ENCODE measurements at places on chromosomes 3 and 15. TPM values are rescaled to one million over a fixed set of nuclear protein-coding genes. Genes with fewer than 3 reads are reported as not detected.

Gene THRB
- total RNA-seq: 0.22 TPM

Gene GOLGA8M
- total RNA-seq: not detected

Gene KCNAB1
- not detected for total RNA-seq

Gene SGO1
- total RNA-seq: 31.7 TPM

Gene TM4SF18
- 0.37 TPM for total RNA-seq

Gene ISLR
- total RNA-seq: 0.74 TPM

Gene FAH
- total RNA-seq: 5.3 TPM

Gene EPHB1
- total RNA-seq: 0.61 TPM

Gene PLSCR2
- not detected for total RNA-seq

Gene ASB14
- total RNA-seq: not detected

Gene GOLGA6D
- 0.13 TPM for total RNA-seq

Gene COX17
- 49.7 TPM for total RNA-seq

Gene BHLHE40
- 3.5 TPM for total RNA-seq

Gene KBTBD8
- 1.7 TPM for total RNA-seq

Gene CD96
- not detected for total RNA-seq

Gene NAALADL2
- 0.50 TPM for total RNA-seq

Gene GADL1
- total RNA-seq: 17.3 TPM

Gene ZFAND6
- 42.8 TPM for total RNA-seq

Gene RARB
- 0.44 TPM for total RNA-seq

Gene RETNLB
- not detected for total RNA-seq

Gene EIF2B5
- 64.2 TPM for total RNA-seq

Gene ZDHHC23
- total RNA-seq: 0.74 TPM

Gene IL12A
- total RNA-seq: not detected

Gene SPTBN5
- total RNA-seq: 3.2 TPM

Gene STXBP5L
- total RNA-seq: not detected

Gene DAPK2
- total RNA-seq: 19.2 TPM

Gene PAK6
- total RNA-seq: 1.5 TPM

Gene GOLGA8K
- not detected for total RNA-seq

Gene ITIH1
- not detected for total RNA-seq

Gene MUSTN1
- 1.5 TPM for total RNA-seq

Gene PRRT3
- 1.8 TPM for total RNA-seq

Gene IMPG2
- total RNA-seq: 0.13 TPM

Gene PROS1
- 9.2 TPM for total RNA-seq

Gene SLC24A5
- total RNA-seq: not detected

Gene NRROS
- total RNA-seq: 0.92 TPM

Gene BBS4
- total RNA-seq: 22.9 TPM

Gene IL5RA
- not detected for total RNA-seq

Gene COL8A1
- 2.7 TPM for total RNA-seq

Gene CEMIP
- total RNA-seq: not detected

Data from A673 (cell line).